CD8-positive, alpha-beta memory T cell (primary cell): ENCODE measurements at places on chromosomes 2 and 18.
A peak's percentile ranks its signal among the peaks of the same experiment; 100 is the strongest.

- H3K36me3 ChIP-seq, result no peaks in the 10 kb centered on the region
- peak overlapping the region; percentile 55 for H3K4me3 ChIP-seq
Measured at GRCh38 chr2:203535784-203536585, 884 bp upstream of the RAPH1 start.

GRCh38 chr2:27212626-27213471 is 781 bp upstream of the SLC5A6 start:
- no peaks in the 10 kb centered on the region for H3K27me3 ChIP-seq
- peak; percentile 35 for DNase-seq
- peaks cover 23% of the 10 kb centered on the region for H3K4me1 ChIP-seq
- peaks cover 16% of the 10 kb centered on the region for H3K36me3 ChIP-seq

DNA sequence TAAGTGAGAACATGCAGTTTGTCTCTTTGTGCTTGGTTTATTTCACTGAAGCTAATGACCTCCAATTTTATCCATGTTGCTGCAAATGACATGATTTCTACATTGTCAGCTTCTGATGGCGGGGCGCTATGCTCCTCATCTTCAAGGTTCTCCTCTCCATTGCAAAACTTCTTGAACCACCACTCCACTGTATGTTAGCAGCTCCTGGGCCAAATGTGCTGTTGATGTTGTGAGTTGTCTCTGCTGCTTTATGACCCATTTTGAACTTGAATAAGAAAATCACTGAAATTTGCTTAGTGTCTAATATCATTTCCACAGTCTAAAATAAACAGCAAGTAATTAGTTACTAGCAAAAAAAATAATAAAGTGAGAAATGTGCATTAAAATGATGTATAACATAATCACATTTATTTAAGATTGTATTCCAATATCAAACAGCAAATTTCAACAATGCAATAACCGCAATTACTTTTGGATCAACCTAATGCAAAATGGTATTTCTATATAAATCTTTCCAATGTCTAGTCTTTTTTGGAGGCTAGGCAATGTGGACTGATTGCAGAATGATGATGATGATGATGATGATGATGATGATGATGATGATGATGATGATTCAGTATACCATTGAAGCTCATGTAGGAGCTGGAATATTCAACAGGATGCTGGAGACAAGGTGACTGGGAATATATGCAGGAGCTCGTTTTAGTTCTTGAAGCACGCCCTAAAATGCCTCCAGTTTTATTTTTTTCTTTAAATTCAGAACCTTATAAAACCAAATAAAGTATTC is 304.9 kb upstream of the KYNU start:
- no peak overlapping the region for H3K27ac ChIP-seq
- DNase-seq, result no peak
- H3K27me3 ChIP-seq, result no peaks in the 10 kb centered on the region
- no peaks in the 10 kb centered on the region for H3K4me1 ChIP-seq

DNA sequence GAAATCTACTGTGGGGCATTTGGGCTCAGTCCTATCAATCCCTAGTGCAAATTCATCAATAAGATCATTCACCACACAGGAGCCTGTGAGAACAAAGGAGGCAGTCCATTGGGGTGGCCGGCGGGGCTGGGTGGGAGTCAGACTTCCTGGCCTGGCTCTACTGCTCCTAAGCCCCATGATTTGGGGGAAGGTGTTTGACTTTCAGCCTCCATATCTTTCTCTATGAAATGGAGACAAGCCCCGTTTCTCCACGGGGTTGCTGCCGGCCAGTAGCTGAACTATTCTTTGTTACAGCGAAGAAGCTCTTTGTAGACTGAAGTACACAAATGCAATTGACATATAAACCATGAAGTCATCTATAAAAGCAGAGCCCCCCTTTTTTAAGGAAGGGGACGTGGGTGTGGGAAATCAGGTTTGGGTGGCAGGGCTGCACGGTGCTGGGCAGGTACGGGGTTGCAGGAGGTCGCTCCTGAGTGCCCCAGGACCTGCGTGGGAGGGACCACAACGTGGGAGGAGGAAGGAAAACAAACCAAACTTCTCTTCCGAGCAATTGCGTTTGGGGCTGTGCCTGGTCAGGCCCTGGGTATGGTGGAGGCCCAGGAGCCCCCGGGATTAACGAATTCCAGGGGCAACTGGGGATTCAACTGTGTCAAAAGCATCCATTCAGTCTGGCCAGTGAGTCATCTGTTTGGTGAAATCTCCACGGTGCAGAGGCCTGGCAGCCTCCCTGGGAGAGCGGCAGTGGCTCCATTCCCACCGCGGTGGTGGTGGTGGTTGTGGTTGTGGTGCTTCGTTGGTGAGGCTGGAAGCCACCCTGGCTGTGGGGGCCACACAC is 18.2 kb downstream of the FBLN7 start:
- no peak for DNase-seq
- no peak overlapping the region for H3K27ac ChIP-seq
- peaks cover 27% of the 10 kb centered on the region for H3K4me1 ChIP-seq
- peak overlapping the region; percentile 31 for H3K4me3 ChIP-seq
- no peaks in the 10 kb centered on the region for H3K27me3 ChIP-seq

- no peaks in the 10 kb centered on the region for H3K27me3 ChIP-seq
- H3K27ac ChIP-seq, result no peak overlapping the region
- no peaks in the 10 kb centered on the region for H3K36me3 ChIP-seq
Measured at GRCh38 chr18:6793986-6794385, 64.5 kb downstream of the ARHGAP28 start.

- H3K4me3 ChIP-seq, result no peak overlapping the region
- H3K27ac ChIP-seq, result no peak overlapping the region
- DNase-seq, result no peak
- H3K4me1 ChIP-seq, result peaks cover 95% of the 10 kb centered on the region
- no peaks in the 10 kb centered on the region for H3K27me3 ChIP-seq
Measured at GRCh38 chr2:233416706-233417105, 62.4 kb downstream of the DGKD start.

GRCh38 chr2:231050018-231050901 is 6.4 kb upstream of the PSMD1 start:
- no peaks in the 10 kb centered on the region for H3K27me3 ChIP-seq
- DNase-seq, result no peak
- H3K4me1 ChIP-seq, result peaks cover 9% of the 10 kb centered on the region

DNA sequence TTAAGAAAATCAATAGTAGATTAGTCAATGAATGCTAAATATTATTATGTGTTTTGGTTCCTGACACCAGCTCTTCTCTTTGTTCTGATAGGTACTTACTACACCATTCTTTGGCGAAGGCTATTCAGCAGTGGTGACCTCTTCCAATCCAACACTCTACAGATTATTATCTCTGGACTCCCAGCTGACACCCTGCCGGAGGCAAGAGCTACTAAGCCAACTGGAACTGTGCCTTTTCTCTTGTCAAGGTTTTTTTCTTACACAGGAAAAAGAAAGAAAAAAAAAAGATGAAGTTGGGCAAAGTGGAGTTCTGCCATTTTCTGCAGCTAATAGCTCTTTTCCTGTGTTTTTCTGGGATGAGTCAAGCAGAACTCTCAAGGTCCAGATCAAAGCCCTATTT is 11.7 kb downstream of the CDH7 start:
- H3K4me3 ChIP-seq, result no peak overlapping the region
- no peaks in the 10 kb centered on the region for H3K36me3 ChIP-seq
- H3K27ac ChIP-seq, result no peak overlapping the region
- no peaks in the 10 kb centered on the region for H3K4me1 ChIP-seq

GRCh38 chr2:69789772-69790600 is 39.5 kb upstream of the GMCL1 start:
- no peak overlapping the region for H3K4me3 ChIP-seq
- H3K36me3 ChIP-seq, result no peaks in the 10 kb centered on the region
- no peaks in the 10 kb centered on the region for H3K4me1 ChIP-seq
- DNase-seq, result no peak
- H3K27ac ChIP-seq, result no peak overlapping the region
- no peaks in the 10 kb centered on the region for H3K27me3 ChIP-seq

- H3K36me3 ChIP-seq, result no peaks in the 10 kb centered on the region
- no peaks in the 10 kb centered on the region for H3K27me3 ChIP-seq
- H3K4me3 ChIP-seq, result no peak overlapping the region
- DNase-seq, result no peak
- H3K4me1 ChIP-seq, result peaks cover 10% of the 10 kb centered on the region
Measured at GRCh38 chr2:12950957-12951656, 234.4 kb downstream of the TRIB2 start.

- H3K4me1 ChIP-seq, result peaks cover 25% of the 10 kb centered on the region
- H3K27ac ChIP-seq, result no peak overlapping the region
- DNase-seq, result no peak
- H3K36me3 ChIP-seq, result no peaks in the 10 kb centered on the region
Measured at GRCh38 chr2:233973786-233974185, 56.6 kb downstream of the TRPM8 start.

- peaks cover 15% of the 10 kb centered on the region for H3K4me1 ChIP-seq
- no peaks in the 10 kb centered on the region for H3K36me3 ChIP-seq
- peak overlapping the region; percentile 64 for H3K4me3 ChIP-seq
- DNase-seq, result peak; percentile 16
Measured at GRCh38 chr18:76450452-76451395, 44.3 kb downstream of the ZNF516 start.

GRCh38 chr2:210626849-210627248 is 70.5 kb downstream of the CPS1 start:
- no peak for DNase-seq
- no peaks in the 10 kb centered on the region for H3K4me1 ChIP-seq
- no peaks in the 10 kb centered on the region for H3K36me3 ChIP-seq
- no peak overlapping the region for H3K4me3 ChIP-seq

DNA sequence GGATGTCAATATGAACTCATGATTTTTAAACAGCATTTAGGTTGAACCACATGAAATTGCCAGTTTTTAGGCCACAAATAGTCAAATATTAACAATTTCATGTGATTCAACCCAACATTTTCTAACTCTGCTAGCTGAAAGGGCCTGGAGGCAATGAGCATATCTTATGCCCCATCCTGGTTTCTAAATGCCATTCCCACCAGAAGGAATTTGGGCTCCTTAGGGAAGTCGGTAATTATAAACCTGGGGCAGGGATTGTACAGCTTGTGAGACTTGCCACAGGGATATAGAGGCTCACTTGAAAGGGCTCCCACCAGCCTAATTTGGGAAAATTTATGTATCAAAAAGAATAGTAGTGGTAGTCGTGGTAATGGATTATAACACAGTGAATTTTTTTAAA is 178.4 kb upstream of the ALPP start:
- H3K4me3 ChIP-seq, result no peak overlapping the region
- H3K27ac ChIP-seq, result no peak overlapping the region
- no peaks in the 10 kb centered on the region for H3K36me3 ChIP-seq
- no peaks in the 10 kb centered on the region for H3K27me3 ChIP-seq
- no peaks in the 10 kb centered on the region for H3K4me1 ChIP-seq
- no peak for DNase-seq

DNA sequence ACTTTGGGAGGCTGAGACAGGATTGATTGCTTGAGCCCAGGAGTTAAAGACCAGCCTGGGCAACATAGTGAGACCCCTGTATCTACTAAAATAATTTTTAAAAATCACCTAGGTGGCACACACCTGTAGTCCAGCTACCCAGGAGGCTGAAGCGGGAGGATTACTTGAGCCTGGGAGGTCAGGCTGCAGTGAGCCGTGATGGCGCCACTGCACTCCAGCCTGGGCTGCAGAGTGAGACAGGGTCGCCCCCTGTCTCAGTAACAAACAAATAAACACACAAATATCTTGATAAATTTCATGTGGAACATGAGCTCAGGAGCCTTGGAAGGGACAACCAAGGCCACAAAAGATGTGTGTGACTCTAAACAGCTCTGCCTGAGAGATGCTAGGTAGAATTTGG is 11.7 kb upstream of the ANKRD53 start:
- H3K27ac ChIP-seq, result no peak overlapping the region
- DNase-seq, result no peak
- peaks cover 6% of the 10 kb centered on the region for H3K4me1 ChIP-seq
- H3K27me3 ChIP-seq, result peaks cover 5% of the 10 kb centered on the region

DNA sequence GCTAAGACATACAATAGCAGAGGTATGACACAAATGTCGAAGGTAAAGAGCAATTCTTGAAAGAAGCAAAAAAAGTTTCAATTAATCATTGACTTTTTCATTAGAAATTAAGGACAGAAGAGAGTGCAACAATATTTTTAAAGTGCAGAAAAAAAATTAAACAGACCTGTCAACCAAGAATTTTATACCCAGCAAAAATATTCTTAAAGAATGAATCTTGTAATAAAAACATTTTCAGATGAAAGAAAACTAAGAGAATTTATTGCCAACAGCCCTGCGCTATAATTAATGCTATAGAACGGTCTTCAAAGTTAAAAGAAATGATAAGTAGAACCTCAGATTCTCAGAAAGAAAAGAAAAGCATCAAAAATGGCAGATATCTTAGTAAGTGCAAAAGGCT is 79.0 kb downstream of the OLA1 start:
- no peak for DNase-seq
- H3K4me3 ChIP-seq, result no peak overlapping the region
- no peak overlapping the region for H3K27ac ChIP-seq
- H3K36me3 ChIP-seq, result no peaks in the 10 kb centered on the region

GRCh38 chr2:7788736-7789135 is 871.5 kb downstream of the RNF144A start:
- H3K4me1 ChIP-seq, result no peaks in the 10 kb centered on the region
- no peak overlapping the region for H3K27ac ChIP-seq
- no peak overlapping the region for H3K4me3 ChIP-seq
- H3K36me3 ChIP-seq, result no peaks in the 10 kb centered on the region

GRCh38 chr2:9405636-9406035 is 17.7 kb downstream of the ITGB1BP1 start:
- no peak for DNase-seq
- no peak overlapping the region for H3K4me3 ChIP-seq
- H3K27ac ChIP-seq, result no peak overlapping the region
- H3K4me1 ChIP-seq, result no peaks in the 10 kb centered on the region
- peaks cover 18% of the 10 kb centered on the region for H3K36me3 ChIP-seq

DNA sequence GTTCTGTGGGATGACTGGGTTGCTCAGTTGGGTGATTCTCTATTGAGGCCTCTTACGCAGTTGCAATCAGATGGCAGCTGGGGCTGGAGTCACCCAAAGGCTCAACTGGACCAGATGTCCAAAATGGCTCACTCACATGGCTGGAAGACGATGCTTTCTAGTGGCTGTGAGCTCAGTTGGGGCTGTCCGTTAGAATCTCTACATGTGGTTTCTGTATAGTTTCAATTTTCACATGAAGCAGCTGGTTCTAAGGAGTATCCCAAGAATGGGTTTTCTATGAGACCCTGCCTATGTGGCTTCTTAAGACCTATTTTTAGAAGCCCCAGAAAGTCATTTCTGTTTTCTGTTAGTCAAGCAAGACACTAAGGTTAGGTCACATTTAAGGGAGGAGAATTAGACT is 4.4 kb downstream of the XRCC5 start:
- H3K27me3 ChIP-seq, result no peaks in the 10 kb centered on the region
- DNase-seq, result no peak
- peaks cover 85% of the 10 kb centered on the region for H3K4me1 ChIP-seq
- no peak overlapping the region for H3K4me3 ChIP-seq
- no peak overlapping the region for H3K27ac ChIP-seq

DNA sequence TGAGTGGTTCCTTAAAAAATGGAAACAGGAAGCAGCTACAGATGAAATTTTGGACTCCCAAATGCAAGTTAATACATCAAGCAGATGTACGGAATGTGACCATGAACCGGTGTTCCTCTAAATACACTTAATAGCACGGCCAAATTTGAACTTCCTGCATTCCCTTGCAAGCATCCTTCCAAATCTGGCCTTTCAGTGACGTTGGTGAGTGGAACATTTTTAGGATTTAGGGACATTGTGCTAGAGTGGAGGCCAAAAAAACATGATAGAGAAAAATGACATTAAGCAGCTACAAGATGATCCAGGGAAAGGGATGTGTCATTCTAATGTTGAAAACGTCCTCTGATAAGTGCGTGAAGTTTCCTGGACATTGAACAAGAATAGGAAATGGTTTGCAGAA is 62.1 kb downstream of the CTAGE1 start:
- H3K36me3 ChIP-seq, result no peaks in the 10 kb centered on the region
- H3K4me3 ChIP-seq, result no peak overlapping the region
- no peaks in the 10 kb centered on the region for H3K27me3 ChIP-seq
